NCI-H526 (cell line): ENCODE measurements at places on chromosomes 6 and 20.

DNA sequence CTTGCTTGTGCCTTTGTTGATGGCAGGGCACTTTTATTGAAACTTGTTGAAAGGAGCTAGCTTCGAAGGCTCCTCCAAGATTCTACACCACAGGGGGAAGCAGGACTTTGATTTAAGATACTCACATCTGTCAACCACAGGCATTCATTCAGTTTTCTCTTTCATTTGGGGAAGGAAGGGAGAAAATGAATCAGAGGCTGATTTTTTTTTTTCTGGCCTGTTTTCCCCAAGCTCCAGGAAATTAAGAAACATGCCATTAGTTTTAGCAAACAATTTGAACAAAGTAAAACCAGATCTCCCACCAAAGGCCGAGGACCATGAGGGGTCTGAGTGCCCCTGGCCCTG is 8.7 kb upstream of the APCDD1L start:
- no peak for DNase-seq

DNA sequence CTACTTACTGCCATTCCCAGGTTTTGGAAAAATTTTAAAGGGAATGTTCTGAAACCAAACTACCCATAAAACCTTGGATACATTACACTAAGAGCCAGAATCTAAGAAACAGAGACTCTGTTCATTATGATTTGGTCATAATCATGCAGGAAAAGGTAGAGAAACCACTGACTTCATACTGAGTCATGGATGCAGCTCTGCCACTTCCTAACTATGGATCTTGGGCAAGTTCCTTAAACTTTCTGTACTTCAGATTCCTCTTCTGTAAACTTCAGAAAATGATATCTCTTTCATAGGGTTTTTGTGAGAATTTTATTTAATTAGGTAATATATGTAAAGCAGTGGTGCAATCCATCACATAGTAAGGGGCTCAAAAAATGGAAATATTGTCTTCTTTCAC is 20.0 kb downstream of the PLA2G7 start:
- DNase-seq: no peak

DNA sequence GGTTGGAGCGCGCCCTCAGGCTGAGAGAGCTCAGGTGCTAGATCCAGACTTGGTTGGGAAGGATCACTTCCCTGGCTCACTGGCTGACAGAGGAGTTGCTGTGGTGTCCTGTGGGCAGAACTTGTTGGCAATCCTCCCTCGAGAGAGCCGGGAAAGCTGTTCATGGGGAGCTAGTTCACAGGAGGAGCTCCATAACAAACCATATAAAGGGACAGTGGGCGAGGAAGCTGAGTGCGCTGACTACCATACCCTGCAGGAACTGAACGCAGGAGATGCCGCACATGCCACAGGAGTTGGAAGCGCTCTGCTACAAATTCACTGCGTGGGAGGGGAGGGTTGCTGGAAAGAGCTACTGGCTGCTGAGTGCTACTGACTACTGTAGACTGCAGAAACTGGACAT is 243.2 kb downstream of the OGFRL1 start:
- DNase-seq: no peak

- no peak for DNase-seq
Measured at GRCh38 chr20:60058879-60059278, 100.7 kb downstream of the CDH26 start.

GRCh38 chr6:41964201-41964887 is 22.7 kb upstream of the CCND3 start:
- DNase-seq: no peak

- no peak for DNase-seq
Measured at GRCh38 chr6:149965194-149966020, 1.7 kb downstream of the ULBP1 start.

- peak; percentile 29 for DNase-seq
Measured at GRCh38 chr6:106997392-106998158, 23.0 kb upstream of the CD24 start.

DNA sequence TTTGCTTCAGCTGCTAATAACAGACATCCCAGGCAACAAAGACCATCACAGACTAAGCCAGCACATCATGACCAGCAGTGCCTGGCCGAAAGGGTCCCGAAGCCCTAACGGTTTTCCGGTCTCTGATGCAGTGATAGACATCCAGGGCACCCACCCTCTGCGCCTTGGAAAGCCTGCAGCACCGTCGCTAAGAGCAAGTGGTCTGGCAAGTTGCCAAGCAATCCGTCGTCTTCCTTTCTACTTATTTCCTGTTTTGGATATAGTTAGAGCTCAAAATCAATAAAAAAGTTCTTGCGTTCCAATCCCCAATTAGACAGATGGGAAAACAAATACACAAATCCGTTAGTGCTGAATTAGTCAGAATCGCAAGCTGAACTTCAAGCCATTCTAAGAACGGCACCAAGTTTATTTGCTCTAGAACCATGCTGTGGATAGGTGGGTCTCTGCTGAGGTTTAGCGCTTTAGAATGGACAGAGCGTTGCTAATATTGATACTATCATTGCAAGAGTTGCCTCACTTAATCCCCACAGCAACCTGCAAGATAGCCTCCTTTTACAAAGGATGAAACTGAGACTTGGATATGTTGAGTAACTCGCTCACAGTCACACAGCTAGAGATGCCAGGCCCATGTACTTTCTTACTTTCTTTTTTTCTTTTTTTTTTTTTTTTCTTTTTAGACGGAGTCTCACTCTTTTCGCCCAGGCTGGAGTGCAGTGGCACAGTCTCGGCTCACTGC is 163.3 kb upstream of the SNX9 start:
- no peak for DNase-seq

DNA sequence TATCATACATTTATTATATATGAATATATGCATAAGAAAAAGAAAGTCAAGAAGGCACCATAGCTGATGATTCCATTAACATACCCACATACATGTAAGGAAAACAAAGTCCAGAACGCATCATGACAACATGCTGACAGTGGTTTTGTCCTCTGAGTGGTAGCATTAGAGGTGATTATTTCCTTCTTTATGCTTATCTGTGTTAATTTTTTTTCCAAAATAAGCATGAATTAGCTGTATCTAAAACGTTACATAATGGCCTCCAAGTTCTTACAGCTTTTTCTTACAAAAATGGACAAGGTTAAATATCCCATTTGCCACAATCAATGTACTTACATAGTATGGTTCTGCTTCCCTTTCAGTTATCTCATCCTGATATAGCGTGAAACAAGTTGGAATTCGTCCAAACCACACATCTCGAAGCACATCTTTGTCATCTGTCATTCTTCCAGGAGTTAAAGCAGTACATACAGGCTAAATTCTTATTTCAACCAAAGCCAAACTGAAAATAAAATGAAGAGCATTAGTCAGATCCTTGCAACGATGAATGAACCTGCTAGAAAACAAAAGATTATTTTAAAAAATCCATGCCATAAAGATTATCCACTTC is 9.7 kb downstream of the ATG5 start:
- DNase-seq: no peak

- DNase-seq: no peak
Measured at GRCh38 chr20:33693741-33694638, 7.8 kb upstream of the E2F1 start.

- DNase-seq: no peak
Measured at GRCh38 chr6:111952821-111953540, 79.7 kb upstream of the FYN start.

DNA sequence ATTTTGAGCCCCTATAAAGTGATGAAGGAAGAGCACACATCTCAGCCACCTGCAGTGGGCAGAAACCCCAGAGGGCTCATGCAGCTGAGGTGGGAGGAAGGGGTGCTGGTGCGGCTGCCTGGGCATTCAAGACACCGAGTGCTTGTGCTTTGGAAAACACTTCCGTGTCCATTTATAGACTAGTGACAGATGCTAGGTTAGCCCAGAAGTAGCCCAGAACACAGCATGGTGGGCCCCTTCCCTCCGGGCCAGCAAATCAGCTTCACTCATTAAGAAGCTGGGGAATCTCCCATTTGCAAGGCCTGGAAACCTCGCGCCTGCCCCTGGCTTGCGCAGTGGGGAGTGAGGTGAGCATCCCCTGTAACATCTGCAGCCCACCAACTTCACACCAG is 12.9 kb downstream of the BEND3 start:
- no peak for DNase-seq

- peak; percentile 63 for DNase-seq
Measured at GRCh38 chr20:47272893-47273590, 83.5 kb downstream of the ZMYND8 start.

GRCh38 chr20:35702824-35703695 is 3.9 kb downstream of the ROMO1 start:
- DNase-seq: no peak

DNA sequence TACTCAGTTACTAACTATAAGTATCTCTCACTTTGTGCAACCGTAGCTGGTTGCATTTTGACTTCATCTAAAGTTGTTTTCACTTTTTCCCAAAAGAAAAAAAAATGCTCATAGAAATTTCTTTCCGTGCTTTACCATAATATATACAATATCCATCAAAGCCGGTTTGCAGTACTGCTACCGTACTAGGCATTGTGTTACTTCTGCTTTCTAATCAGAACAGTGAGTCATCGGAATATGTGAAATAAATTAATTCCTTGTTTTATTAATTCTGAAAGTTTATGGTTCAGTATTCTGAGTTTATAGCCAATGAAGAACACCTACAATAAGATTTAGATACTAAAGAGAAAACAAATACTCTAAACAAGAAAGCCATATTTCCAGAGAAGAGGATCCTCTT is 72.5 kb downstream of the TNFRSF21 start:
- DNase-seq: no peak

DNA sequence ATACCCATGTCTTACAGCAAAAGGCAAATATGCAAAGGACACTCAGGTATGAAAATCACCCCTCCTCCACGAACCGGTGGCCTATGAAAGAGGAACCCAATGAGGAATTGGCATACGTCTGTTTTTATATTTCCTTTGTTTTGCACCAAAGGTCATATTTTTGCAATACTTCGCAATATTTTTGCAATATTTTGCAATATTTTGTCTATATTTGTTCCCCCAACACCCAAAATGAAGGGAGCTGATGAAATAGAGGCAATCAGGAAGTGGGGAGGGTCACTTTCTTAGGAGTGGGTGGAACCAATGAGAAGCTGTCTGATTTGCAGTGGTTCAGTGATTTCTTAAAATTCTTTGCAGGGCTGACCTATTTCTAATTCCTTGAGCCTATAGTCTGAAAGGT is 296.8 kb upstream of the TSHZ2 start:
- DNase-seq: no peak

DNA sequence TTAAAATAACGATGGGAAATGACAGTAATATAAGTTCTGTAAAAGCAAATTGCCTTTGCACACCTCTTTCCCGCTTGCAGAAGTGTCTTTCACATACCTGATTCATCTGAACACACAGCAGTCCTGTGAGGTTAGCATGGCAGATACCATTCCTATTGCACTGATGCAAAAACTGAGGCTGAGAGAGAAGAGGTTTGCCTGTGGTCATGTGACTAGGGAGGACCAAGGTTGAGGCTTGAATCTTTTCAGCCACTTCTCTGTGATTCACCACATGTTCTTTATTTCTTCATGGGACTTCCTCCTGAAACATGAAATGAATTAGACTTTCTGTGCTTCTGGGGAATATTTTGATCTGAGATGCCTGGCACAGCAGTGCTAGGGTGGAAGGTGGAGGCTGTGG is 92.9 kb downstream of the VEGFA start:
- DNase-seq: no peak

- peak; percentile 59 for DNase-seq
Measured at GRCh38 chr6:157806131-157806855, 16.8 kb upstream of the SNX9 start.

- DNase-seq: no peak
Measured at GRCh38 chr6:3808199-3808598, 41.0 kb upstream of the FAM50B start.

DNA sequence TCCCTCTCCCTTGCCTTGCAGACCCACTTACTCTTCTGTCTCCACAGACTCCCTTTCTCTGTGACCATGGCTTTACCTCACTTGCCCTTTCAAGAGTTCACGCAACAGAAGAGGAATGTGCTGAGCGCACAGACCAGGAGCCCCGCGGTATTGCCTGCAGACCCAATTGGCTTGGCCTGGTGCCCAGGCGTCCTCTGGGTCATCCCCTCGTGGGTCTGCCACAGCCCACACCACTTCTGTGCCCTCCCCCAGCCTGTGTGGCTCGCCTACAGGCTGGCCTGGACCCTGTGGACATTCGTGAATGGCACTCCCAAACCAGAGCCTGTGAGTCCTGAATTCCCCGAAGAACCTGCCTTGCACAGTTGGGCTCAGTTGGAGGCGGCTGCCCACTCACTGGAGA is 15.3 kb upstream of the NINL start:
- DNase-seq: no peak

- no peak for DNase-seq
Measured at GRCh38 chr20:55755411-55755810, 249.9 kb downstream of the CBLN4 start.

GRCh38 chr20:23368316-23369071 is 6.5 kb downstream of the GZF1 start:
- DNase-seq: no peak

- DNase-seq: peak; percentile 31
Measured at GRCh38 chr20:20368418-20369249, 730 bp downstream of the INSM1 start.

DNA sequence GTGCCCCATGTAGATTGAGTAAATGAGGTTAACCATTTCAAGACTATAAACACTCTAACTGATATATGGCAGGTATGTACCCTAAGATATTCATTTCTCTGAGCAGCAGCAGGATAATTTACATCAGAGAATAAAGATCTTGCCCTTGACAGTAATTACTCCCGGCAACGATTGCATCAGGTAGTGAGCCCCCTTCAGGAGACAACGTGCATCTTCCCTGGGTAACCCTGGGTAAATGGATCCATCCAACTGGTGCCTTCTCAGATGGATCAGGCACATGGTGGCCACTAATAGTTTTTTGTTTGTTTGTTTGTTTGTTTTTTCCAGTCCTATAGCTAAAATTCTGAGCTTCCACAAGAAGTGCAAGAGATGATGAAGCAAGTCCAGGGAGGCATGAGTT is 469.4 kb upstream of the SLC35B3 start:
- DNase-seq: no peak

- DNase-seq: peak; percentile 62
Measured at GRCh38 chr20:32336918-32337347, 21.2 kb upstream of the ASXL1 start.

DNA sequence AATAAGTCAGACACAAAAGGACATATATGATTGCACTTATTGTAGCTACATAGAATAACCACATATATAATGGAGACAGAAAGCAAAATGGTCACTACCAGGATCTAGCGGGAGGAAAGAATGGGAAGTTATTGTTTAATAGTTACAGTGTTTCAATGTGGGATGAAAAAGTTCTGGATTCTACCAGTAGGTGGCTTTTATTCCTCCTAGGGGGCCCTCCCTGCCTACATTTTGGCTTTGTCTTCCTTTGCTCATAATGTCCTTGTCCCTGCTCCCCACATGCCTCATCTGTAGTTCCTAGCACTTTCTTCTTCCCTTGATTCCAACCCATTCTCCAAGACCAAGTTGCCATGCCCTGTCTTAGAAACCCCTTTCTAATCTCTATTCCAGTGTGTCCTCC is 16.3 kb downstream of the ZNF133 start:
- no peak for DNase-seq

DNA sequence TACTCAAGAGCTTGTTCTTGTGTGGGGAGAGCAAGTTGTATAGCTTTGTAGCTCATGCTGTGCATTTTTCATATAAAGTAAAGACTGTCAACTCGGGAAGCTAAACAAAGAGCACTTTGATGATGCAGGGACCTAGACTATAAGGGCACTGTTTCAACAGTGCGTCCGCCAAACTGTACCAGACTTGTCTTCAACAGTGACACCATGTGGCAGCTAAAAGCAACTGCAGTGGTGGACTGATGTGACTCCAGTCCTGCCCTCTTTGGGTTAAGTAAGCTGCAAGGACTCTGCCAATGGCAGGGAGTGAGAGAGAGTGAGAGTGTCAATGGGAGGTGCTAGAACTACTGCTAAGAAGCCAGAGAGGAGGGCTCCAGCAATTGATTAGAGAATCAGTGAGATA is 48.1 kb upstream of the MC3R start:
- DNase-seq: no peak
